ENCODE measurements at places on chromosomes 4 and X.

- no peak for DNase-seq
Measured at GRCh38 chr4:39068907-39069306, 6.9 kb downstream of the KLHL5 start.

GRCh38 chr4:1200425-1201035, 28.1 kb upstream of the SPON2 start:
- no peak for DNase-seq

- no peak for DNase-seq
Measured at GRCh38 chr4:182809417-182810102, 107.6 kb downstream of the DCTD start.

DNA sequence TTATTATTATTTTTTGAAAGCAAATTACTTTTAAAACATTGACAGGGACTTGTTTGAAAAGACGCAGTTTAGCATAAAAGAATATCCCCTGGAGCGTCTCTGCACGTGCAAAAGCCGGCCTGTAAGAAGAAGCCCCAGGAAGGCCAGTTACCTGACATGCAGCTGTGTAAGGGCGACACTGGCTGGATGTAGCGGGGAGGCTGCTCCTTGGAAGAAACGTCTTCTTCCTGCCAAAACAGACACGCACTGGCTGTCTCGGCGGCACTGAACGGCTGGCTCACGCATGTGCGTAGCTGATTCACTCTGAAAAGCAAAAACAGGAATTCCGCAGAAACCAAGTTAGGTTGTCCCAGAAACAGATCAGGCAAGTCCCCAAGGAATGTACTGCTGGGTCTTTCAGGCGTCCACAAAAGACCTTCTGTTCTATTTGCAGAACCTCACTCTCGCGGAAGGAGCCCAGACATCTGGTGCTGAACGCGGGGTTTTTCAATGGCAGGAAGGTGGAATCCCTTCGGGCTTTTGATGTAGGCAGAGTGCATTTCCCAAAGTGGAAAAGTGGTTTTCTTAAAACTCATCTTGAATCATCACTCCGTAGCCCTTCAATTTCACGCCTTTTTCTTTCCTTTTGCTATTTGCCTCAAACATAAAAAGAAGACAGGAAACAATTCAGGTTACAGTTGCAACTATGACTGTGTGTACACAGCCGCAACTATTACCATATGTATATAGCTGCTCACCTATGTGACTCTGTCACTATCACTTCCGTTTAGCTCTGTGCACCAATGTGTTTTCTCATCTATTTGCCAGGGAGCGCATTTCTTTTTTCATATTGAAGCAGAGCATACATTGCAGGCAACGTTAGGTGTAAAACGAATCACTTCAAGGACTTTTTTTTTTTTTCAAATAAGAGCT, 38.1 kb upstream of the ARSH start:
- no peak for DNase-seq

DNA sequence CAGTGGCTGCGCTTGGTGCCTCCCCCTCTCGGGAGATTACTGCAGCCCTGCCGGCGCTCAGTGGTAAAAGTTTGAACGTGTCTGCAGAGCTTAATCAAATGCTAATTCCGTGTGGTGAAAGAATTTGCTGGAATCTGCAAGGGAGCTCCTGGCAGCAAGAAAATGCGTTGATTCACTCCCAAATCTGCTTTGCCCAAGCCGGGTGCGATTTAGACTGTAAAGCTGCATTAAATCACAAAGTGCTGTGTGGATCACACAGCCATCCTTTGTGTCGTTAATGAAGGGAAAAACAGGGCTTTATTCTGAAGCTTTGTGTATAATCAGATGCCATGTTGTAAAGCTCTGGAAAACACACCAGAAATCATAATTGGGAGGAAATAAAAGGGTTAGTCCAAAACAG, 444.1 kb downstream of the BCOR start:
- no peak for DNase-seq

Data from activated CD4-positive, alpha-beta T cell treated with anti-CD3 and anti-CD28 coated beads, Interleukin-2, amount 50 U/mL, for 4 hours (primary cell).